ENCODE measurements at places on chromosomes 5 and 9. TPM values are rescaled to one million over a fixed set of nuclear protein-coding genes. Genes with fewer than 3 reads are reported as not detected.

- no peaks in the 10 kb centered on the region for H3K36me3 ChIP-seq
- DNase-seq, result no peak
- no peaks in the 10 kb centered on the region for H3K4me1 ChIP-seq
- H3K27me3 ChIP-seq, result no peaks in the 10 kb centered on the region
- no peak overlapping the region for H3K27ac ChIP-seq
These were observed 47.3 kb downstream of the MTRR start for GRCh38 chr5:7916171-7916804.

Gene MARCHF6
- polyA plus RNA-seq, result 196 TPM

GRCh38 chr9:134939080-134939733 is 21.5 kb upstream of the FCN1 start:
- no peak overlapping the region for H3K27ac ChIP-seq
- no peaks in the 10 kb centered on the region for H3K4me1 ChIP-seq
- peaks cover 24% of the 10 kb centered on the region for H3K27me3 ChIP-seq

Gene FBN2
- 40.5 TPM for polyA plus RNA-seq
